ENCODE measurements at places on chromosomes 3 and 15.

GRCh38 chr15:46322753-46323152 lies 687.9 kb downstream of the SQOR start:
- no peak for DNase-seq

DNA sequence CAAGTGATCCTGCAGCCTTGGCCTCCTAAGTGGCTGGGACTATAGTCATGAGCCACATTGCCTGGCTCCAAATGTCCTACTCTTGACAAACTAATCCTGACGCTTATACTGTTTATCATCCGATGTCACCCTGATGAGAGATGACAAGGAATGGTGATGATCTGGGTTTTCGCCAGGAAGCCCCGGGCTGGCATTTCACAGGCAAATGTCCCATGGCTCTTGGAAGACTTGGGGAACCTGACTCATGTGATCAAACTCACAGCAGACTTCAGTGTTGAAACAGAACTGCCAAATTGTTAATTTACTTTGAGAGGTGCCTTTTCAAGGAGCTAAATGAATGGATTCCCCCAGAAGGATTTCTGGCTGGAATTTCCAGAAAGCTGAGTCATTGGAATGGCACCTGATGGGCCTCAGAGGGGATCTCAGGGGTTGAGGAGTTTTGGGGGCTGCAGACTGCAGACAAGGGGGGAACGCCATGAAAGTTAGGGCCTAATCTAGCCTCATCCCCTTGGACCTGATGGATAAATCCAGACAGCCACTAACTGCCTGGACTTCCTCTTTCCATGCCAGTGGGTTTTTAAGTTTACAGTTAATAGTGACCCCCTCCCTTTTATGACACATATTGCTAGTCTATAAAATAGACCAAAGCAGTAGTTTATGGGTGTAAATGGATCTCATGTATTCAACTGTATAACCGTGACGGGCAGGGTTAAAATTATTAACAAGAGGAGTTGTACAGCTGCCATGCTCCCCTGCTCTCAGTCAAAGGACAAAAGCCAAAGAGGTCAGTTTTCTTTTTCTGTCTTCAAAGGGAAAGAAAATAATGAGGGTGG lies 146.6 kb downstream of the CHSY1 start:
- no peak for DNase-seq

GRCh38 chr3:194811118-194811517 lies 125.4 kb downstream of the FAM43A start:
- no peak for DNase-seq

GRCh38 chr3:124810970-124811369 lies 76.2 kb downstream of the ITGB5 start:
- DNase-seq, result no peak

GRCh38 chr3:54026543-54026942 lies 95.8 kb upstream of the CACNA2D3 start:
- no peak for DNase-seq

DNA sequence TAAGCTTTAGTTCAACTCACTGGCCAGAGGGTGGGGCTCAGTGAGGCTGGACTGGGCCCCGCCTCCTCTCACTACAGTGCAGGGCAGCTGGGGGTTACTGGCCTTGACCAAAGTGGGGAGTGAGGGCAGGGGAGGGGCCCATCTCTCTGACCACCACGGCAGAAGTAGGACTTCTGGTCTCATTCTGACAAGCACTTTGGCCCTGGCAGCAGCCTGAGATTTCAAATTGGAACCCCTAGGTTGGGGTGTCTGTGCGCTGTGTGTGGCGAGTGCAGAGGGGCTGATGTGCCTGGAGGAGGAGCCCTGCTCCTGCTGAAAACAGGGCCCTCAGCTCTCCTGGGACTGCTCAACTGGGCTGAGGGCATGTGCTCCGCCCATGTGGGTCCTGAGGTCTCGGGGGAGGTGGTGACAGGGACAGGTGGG lies 60.3 kb upstream of the RPL32 start:
- DNase-seq, result no peak

DNA sequence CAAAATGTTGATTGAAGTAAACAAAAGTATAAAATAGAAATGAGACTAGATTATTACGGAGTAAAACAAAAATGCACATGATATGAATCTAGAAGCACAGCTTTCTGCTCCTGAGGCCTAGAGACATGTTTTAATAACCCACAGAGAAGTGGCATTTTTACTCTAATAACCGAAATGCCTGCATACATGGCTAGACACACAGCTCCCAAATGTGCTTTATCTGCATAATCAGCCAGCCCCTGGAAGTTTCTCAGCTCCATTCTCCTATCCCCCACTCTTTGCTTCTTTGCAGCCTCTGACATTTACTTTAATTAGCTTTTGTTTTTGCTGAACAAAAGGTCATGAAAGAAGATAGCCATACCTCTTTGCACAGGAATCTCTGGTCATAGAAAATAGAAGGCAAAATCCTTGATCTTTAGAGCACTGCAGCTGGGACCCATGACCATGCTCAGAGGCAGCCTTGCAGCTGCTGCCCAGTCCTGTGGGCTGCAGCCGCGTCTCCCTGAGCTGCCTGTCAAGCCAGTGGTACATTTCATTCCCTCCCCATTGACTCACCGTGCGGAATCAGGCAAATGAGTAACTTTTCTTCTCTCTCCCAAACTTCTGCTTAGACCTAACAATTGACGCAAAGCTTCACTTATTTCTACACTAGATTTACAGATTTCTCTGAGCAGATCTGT lies at the start of gene VEPH1:
Gene VEPH1 (minus strand): TSS at position 501 of the 680 bp plus-strand sequence. CDS start 8,067 bp downstream, outside the sequence.
- no peak for DNase-seq

DNA sequence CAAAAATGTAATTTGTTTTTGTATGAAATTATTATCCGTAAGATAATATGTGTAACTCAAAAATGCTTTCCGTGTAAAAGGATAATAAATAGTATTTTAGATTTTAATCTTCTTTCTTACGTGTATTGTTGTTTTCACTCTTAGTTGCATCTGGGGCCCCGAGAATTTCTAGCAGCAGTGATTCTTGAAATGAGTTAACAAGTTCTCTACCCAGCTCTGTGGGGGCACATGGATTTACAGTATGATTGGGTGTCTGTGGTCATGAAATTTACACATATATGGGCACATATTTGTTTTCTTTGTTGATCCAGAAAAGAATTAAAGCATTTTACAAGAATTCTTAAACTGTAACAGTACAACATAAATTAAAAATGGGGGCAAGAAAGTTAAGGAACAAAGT lies 145.9 kb upstream of the LRRFIP2 start:
- DNase-seq, result no peak

DNA sequence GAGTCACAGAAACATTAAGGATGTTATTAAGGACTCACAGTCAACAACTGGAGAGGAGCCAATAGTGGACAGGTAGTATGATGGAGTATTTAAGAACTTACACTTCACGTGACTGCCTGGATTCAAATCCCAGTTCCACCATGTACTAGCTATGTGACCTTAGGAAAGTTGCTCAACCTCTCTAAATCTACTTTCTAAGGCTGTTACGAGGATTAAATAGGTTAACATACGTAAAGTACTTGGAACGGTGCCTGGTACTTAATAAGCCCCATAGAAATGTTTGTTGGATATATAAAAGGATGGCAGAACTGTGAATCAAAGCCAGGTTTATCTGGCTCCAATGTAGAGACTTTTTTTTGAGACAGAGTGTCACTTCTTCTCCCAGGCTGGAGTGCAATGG lies 24.4 kb downstream of the THRB start:
- DNase-seq, result no peak

- no peak for DNase-seq
These were observed 34.6 kb downstream of the GNB4 start for GRCh38 chr3:179416681-179417080.

GRCh38 chr3:58143417-58144055 lies 67.2 kb downstream of the DNASE1L3 start:
- DNase-seq, result no peak

DNA sequence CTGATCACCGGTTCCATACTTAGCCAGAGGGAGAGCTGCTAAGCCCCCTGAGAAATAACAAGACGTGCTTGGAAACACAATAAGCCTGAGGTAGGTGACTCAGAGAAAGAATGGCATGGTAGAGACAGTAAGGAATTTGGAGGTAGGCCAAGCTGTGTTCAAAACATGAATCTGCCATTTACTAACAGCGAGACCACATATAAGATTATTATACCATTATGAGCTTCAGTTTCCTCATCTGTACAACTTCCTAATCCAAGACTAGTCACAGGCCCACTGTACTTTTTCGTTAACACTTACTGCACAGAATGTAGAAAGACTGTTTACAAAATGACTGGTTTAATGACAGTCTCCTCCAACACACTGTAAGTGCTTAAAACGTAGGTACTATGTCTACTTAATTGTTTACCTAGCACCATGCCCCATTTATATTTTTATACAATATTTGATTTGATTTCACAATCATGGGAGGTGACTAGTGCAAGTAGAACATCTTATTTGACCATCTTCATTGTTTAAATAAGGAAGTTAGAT lies 25.7 kb downstream of the ATOSA start:
- DNase-seq, result no peak

GRCh38 chr3:71056327-71056726 lies 527.2 kb downstream of the FOXP1 start:
- no peak for DNase-seq

- no peak for DNase-seq
These were observed 65.9 kb downstream of the CPN2 start for GRCh38 chr3:194285024-194285849.

DNA sequence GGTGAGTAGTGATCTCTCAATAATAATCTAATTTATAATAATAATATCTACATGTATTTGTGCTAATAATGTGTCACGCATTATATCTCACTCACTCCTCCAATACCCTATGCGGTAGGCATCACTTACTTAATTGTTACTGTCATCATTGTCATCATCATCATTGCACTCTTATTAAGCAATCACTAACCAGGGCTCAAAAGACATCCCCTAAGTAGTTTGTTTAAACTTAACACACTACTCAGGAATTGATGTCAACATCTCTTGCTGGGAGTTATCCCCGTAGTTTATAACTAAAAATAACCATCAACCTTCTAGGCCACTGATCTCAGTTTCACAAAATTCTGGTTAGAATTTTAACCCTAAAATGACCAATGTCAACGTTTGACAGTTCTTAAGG lies 56.8 kb upstream of the ICE2 start:
- no peak for DNase-seq

DNA sequence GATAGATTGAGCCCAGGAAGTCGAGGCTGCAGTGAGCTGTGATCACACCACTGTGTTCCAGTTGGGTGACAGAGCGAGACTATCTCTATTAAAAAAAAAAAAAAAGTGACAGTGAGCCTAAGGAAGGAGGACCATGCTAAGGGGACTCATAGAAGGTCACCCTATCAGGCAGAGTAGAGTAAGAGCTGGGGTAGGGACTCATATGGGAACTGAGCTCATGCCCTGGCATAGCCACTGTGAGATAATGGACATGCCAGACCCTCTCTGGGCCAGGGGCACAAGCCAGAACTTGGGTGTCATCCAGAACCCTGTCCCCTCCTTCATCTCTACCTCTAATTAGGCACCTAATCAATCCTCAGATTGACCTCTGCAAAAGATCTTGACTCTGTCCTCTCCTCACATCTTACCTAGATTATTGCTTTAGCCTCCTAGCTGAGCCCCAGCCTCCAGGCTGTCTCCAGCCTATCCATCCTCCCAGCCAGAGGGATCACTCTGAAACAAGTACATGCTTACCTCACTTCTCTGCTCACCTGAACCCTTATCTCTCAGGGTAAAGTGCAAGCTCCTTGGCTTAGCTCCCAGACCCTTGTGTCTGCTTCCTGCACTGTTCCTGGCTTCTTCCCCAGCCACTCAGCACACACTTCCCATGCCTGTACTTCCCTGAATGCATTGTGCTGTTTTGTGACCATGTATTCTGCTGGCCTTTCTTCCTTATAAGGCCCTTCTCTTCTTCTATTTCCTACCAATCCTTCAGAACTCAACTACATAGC lies 76.4 kb downstream of the DAPK2 start:
- no peak for DNase-seq

DNA sequence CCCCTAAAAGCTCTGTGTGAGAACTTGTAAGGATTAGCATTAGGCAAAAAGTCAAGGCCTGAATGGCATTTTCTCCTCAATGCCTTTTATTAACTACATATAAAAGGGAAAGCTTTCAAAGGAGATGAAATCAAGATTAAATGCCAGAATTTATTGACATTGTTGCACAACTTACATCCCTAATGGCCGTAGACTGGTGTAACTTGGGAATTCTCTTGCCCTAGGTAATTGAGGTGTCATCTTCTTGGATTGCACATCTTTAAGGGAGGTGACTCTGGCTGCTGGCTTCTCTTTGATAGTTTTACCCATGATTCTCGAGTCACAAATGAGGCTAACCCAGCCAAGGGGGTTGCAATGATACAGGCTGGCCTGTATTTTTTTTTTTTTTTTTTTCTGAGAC lies 249.1 kb downstream of the TBL1XR1 start:
- no peak for DNase-seq

- no peak for DNase-seq
These were observed 357.0 kb downstream of the ZIC4 start for GRCh38 chr3:147049305-147049704.

GRCh38 chr15:29849218-29849617 lies 26.9 kb upstream of the TJP1 start:
- no peak for DNase-seq

DNA sequence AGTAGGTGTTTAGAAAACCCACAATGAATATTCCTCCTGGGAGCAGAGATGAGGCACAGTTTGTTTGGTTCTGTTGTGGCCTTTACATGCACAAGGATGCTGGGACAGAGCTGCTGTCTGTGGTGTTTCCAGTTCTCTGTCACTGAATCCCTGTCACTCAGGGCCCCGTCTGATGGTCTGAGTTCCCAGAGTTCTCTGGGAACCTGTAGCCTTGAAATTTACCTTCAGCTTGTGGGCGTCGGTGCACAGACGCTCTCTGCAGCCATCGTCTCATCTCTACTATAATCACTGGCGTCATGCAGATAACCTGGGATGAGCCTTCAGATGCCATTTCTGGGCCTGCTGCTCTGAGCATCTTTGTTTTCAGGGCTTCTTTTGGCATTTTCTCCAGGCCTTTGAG lies 81.9 kb downstream of the LRRK1 start:
- DNase-seq, result no peak

GRCh38 chr3:129699199-129699598 lies 92.7 kb upstream of the PLXND1 start:
- DNase-seq, result no peak

DNA sequence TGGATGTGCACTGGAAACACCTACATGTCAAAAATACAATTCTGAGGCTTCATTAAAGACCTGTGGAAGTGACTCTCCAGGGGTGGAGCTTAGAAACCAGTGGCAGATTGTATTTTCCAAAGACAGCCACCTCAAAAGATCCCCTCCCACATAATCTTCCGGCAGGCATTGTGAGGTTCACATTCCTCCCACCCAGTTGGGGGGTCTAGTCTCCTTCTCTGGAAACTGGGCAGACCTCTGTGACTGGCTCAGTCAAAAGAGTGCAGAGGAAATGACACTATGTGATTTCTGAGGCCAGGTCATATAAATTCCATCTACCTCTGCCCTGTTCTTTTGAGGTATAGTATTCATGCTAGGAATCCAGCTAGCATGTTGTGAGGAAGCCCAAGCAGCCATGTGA lies 1.9 kb upstream of the CFAP92 start:
- DNase-seq, result no peak

- no peak for DNase-seq
These were observed 103.1 kb upstream of the TNIK start for GRCh38 chr3:171563298-171563697.

GRCh38 chr3:46852839-46853355 lies 10.3 kb downstream of the MYL3 start:
- DNase-seq, result peak; percentile 8

- no peak for DNase-seq
These were observed 59.2 kb downstream of the RSRC1 start for GRCh38 chr3:158169091-158169491.
